ENCODE measurements at places on chromosomes 5 and 9.

DNA sequence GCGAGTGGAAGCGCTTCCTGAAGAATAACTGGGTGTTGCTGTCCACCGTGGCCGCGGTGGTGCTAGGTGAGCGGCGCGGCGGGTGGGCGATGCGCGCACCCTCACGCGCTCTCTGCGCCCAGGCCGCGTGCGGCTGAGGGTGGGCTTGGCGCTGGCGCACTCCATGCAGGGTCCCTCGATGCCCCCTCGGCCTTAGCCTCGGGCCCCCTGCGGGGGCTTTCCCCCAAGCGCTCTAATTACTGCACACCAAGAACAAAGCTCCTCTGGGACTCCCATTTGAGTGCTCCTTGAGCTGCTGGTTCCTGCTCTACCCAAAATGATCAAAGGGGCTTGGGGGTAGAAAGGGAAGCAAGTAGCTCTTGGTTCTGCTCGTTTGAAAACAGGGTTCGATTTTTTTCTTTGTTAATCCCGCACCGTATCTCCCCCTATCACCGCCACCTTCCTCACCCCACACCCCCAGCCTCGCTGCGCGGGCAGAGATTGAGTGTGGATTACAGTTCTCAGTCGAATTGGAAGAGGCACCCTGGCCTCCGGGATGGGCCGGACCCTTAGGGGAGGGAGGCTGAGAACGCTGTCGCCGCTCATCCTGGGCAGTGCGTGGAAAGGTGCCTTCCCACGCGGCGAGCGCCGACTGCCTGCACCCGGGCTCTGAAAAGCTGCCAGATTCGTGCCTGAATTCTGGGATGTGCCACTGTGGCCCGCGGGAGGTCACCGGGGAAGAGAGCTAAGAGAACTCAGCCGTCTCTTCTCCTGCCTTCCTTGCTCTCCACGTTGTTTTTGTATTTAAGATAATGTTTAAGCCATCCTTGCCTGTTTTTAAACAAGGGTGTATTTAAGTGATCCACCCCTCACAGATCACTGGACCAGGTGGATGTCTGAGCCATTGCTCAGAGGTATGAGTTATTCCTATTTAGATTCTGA lies 697 bp downstream of the SLC1A1 start:
- no peak for DNase-seq

DNA sequence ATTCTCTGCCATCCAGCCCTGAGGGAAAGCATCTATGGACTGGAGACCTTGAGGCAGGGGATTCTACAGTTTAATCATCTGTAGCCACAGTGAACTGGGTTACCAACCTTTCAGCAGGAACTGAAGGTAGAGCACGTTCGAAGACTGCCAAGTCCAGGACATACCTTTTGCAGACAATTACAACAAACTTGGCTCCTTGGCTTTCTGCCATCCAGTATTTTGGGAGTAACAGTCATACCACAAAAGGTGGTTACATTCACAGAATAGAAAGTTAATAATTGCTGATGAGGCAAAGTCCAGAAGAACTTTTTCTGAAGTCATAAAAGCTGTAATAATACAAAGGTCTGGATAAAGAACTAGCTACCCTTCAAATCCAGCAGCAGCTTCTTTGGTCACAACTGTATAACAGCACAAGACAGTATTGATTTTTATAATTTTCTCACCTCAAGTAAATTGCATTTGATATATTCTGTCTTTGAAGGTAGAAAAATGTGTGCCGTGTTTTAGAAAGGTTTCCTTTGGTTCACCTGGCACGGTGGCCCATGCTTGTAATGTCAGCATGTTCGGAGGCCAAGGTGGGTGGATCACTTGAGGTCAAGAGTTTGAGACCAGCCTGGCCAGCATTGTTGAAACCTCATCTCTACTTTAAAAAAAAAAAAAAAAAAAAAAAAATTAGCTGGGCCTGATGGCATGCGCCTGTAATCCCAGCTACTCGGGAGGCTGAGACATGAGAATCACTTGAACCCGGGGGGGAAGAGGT lies 236.6 kb downstream of the NR3C1 start:
- DNase-seq: no peak

DNA sequence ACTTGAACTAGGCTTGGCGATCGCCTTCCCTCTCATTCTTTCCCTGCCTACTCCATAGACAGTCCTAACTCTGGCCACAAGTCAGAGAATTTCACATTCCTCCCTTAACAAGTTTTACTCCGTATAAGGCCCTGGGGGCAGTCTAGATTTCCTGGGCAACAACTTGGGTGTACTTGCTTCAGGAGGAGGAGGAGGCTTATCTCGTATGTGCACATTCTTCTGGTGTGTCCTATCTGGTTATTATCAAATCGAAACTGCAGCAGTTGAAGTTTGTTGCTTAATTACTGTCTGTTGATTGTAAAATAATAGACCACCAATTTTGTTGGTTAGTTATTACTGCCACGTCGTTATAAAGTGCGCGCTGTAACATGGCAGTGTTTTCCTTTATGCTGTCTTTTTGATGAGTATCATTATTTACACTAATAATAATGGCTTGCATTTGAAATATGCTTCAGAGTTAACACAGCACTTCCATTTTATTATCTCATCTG lies 42.0 kb downstream of the PIP5K1B start:
- no peak for DNase-seq

DNA sequence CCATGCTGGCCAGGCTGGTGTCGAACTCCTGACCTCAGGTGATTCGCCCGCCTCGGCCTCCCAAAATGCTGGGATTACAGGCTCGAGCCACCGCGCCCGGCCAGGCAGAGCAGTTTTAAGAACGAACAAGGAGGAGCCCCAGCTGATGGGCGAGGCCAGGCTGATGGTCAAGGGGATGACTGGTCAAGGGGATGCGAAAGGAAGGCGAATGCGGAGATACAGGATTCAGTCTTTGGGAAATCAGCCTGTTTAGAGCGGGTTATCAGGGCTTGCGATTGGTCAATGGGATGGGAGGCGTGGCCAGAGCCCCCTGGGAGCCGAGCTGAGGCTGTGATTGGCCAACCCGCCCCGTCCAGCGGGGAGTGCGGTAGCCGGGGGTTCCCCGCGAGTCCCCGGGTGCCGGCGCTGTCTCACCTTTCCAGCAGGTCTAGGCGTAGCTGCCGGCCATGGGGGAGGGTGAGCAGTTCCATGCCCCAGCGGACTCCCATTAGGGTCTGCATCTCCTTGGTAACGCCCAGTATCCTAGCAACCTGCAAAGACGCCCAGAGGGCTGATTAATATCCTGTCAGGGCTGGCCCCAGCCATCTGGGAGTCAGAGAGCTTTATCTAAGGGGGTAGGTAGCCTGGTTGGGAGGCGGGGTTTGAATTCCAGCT lies 7.5 kb upstream of the TOR2A start:
- DNase-seq: no peak
